Fibroblast of skin of left quadriceps (primary cell): ENCODE measurements at places on chromosomes 7 and 10.

DNA sequence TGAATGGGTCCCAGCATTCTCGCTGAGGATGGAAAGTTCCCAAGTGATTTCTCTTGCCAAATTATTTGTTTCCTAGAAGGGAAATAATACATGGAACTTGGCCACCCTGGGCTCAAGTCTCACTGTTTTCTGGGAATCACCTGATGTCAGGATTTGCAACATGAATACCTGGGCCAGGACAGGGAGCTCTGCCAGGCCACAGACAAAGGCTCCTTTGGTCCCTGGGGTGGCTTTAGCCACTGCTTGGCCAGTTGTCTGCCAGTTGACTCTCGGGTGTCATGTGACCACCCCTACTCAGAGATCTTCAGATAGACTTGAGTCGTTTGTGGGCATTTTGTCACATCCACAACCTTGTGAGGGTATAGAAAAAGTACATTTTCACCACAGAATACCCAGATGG is 258.0 kb upstream of the HABP2 start:
- DNase-seq: no peak

GRCh38 chr7:48130658-48131108 is 40.6 kb upstream of the ABCA13 start:
- DNase-seq: peak; percentile 32

DNA sequence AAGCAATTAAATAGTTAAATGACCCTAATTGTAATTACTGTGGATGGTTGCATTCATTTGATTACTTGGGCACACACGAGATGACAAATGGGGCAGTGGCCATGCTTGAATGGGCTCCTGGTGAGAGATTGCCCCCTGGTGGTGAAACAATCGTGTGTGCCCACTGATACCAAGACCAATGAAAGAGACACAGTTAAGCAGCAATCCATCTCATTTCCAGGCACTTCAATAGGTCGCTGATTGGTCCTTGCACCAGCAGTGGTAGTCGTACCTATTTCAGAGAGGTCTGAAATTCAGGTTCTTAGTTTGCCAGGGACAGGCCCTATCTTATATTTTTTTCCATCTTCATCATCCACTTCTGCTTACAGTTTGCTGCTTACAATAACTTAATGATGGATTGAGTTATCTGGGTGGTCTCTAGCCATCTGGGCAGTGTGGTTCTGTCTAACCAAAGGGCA is 8.3 kb downstream of the PCBD1 start:
- DNase-seq: peak; percentile 49

DNA sequence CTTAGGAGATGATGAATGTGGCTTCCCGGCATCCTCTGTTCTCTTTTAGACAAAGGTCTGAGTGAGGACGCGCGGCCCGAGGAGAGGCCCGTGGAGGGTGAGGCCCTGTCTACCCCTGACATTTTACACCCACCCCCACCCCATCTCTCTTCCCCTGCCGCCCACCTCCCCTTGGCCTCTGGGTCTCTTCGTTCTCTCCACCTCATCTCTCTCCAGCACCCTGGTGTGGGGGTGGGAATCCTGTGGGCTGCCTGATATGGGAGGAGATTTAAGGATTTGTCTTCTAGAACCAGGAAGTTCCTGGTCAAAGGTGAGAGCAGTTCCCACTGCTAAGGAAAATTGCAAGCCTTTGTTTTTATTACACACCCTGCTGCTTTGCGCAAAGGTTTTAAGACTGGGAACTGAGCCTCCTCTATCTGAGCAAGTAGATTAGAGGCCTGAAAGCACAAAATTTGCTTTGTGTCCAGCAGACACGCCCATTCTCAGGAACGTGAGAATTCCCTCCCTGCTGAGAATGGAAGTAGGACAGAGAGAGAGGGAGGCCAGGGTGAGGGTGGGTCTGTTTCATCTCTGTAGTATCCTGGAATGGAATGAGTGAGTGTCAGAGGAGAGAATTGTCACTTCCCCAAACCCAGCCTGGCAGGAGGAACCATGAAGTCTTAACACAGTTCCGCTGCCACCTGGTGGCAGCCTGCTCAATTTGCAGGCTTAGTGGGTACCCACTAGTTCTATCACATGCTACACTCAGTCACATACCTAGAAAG is 91.2 kb downstream of the GTF2IRD1 start:
- peak; percentile 10 for DNase-seq

- DNase-seq: no peak
Observed at GRCh38 chr7:150405584-150406311, 26.6 kb downstream of the ZNF775 start.

GRCh38 chr10:71268247-71268691 is 50.8 kb upstream of the SLC29A3 start:
- no peak for DNase-seq

GRCh38 chr7:96998333-96998732 is 7.0 kb upstream of the DLX6 start:
- no peak for DNase-seq

DNA sequence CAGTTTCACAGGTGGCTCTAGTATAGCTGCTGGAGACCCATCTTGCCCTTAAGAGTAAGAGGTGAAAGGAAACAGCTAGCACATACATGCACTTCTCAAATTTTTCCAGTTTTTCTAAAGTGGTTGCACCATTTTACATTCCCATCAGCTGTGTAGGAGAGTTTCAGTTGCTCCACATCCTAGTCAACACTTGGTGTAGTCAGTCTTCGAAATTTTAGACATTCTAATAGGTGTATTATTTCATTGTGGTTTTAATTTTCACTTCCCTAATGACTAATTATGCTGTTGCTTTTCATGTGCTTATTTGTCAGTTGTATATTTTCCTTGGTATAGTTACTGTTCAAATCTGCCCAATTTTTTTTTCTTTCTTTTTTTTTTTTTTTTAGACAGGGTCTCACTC is 9.5 kb upstream of the HACD1 start:
- DNase-seq: no peak

- no peak for DNase-seq
Observed at GRCh38 chr7:20316706-20317105, 14.0 kb upstream of the ITGB8 start.

- DNase-seq: no peak
Observed at GRCh38 chr7:16320099-16320660, 101.2 kb downstream of the CRPPA start.

GRCh38 chr7:39088730-39089593 is 111.3 kb downstream of the POU6F2 start:
- DNase-seq: no peak
